ENCODE measurements at places on chromosomes 16 and 17. TPM values are rescaled to one million over a fixed set of nuclear protein-coding genes. Genes with fewer than 3 reads are reported as not detected.

DNA sequence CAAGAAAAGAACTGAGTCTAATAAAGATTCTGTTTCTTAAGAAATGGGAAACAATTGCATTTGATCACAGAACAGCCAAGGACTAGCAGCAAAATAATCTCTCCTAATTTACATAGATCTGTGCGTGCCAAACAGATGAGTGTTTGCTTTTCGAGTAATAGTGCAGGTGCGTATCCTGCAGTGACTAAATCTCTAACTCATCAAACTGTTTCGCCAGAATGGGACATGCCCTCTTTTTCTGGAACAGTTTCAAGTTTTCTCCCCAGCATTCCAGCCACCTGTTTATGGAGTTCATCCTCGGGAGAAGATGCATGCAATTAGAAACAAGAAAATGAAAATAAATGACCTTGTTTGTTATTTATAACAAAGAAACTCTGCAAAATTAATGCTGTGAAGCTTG, 5.7 kb upstream of the TOX3 start:
- H3K4me3 ChIP-seq = no peak overlapping the region
- DNase-seq = no peak
- no peaks in the 10 kb centered on the region for H3K36me3 ChIP-seq

GRCh38 chr17:48290378-48290777, 139.6 kb downstream of the SKAP1 start:
- H3K36me3 ChIP-seq = no peaks in the 10 kb centered on the region
- H3K4me1 ChIP-seq = no peaks in the 10 kb centered on the region
- no peaks in the 10 kb centered on the region for H3K27me3 ChIP-seq
- no peak for DNase-seq
- no peak overlapping the region for H3K4me3 ChIP-seq

GSG1L gene
- 0.91 TPM for total RNA-seq

EME1 gene
- total RNA-seq = 13.6 TPM

PITPNM3 gene
- total RNA-seq = 7.9 TPM

DNA sequence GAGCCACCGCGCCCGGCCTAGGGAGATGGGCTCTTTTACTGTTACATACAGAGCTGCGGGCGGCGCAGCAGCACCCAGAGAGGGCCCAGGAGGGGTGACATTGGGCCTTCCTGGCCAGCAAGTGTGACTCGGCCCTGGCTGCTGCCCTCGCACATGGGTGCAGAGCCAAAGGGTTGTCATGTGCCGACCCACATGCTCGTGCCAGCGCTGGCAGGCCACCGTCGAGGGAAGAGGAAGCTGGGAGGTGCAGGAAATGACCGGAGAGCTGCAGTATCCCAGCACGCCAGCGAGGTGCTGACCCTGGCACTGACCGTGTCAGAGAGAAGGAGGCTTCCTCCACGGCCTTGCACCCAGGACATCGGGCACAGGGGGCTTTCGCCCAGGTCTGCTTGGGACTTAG, 8.0 kb downstream of the ENDOV start:
- no peaks in the 10 kb centered on the region for H3K4me1 ChIP-seq
- H3K36me3 ChIP-seq = no peaks in the 10 kb centered on the region
- no peak for DNase-seq
- H3K27ac ChIP-seq = no peak overlapping the region

GRCh38 chr17:6488008-6488539, 43.8 kb downstream of the PIMREG start:
- no peak overlapping the region for H3K27ac ChIP-seq
- no peak for DNase-seq
- H3K27me3 ChIP-seq = no peaks in the 10 kb centered on the region
- no peaks in the 10 kb centered on the region for H3K4me1 ChIP-seq
- no peaks in the 10 kb centered on the region for H3K36me3 ChIP-seq
- H3K4me3 ChIP-seq = no peak overlapping the region

- no peak overlapping the region for H3K4me3 ChIP-seq
- H3K27me3 ChIP-seq = no peaks in the 10 kb centered on the region
- H3K36me3 ChIP-seq = no peaks in the 10 kb centered on the region
Observed at GRCh38 chr17:16013943-16014407, 14.4 kb downstream of the TTC19 start.

- peaks cover 8% of the 10 kb centered on the region for H3K4me1 ChIP-seq
- H3K27me3 ChIP-seq = peaks cover 52% of the 10 kb centered on the region
- peak overlapping the region; percentile 87 for H3K27ac ChIP-seq
- H3K4me3 ChIP-seq = peak overlapping the region; percentile 45
- DNase-seq = no peak
Observed at GRCh38 chr16:86512860-86513470, 2.6 kb downstream of the FOXF1 start.

DNA sequence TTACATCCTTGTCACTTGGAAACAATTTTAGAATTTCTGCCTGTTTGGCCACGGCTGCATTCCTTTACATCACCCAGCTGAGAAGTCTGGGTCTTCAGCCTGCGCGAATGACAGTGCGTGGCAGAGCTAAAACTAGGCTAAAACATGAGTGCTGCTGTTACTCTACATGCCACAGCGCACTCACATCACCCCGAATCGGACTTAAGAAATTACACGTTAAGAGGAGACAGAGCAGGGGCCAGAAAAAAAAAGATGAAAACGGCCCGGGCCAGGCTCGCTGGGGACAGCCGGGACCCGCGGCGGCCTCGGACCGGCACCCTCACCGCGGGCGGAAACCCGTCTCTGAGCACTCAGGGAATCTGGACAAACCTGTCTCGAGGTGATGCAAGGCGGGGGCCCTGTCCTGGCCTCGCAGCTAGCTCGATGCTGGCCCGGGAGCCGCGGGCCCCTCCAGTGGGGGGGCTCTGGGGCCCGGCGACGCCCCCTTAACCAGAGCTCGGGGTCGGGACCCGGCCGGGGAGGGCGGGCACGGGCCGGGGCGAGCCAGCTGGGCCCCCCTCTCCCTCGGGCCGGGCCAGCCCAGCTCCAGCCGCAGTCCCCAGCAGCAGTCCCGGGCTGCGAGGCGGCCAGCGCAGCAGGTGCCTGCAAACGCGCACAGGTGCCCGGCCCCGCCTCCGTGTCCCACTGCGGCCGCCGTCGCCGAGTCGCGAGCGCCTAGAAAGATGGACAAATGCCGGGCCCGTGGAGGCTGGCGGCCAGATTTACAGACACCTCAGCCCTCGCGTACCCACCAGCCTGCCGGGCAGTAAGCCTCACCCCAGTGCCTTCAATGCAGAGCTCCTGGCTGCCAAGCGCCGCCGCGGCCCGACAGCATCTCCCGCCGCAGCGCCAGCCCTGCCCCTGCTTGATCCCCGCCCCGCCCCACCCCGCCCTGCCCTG, at the start of gene AKTIP:
TSS of gene AKTIP (minus strand) at position 879 of the 939 bp plus-strand sequence. CDS start 2,950 bp downstream, outside the sequence.
- no peaks in the 10 kb centered on the region for H3K27me3 ChIP-seq
- peak within 1 kb of the TSS; percentile 89 for H3K4me3 ChIP-seq
- H3K36me3 ChIP-seq = no peaks in the 10 kb centered on the region
- peak; percentile 76 for DNase-seq
- H3K27ac ChIP-seq = peak within 1 kb of the TSS; percentile 96

DNA sequence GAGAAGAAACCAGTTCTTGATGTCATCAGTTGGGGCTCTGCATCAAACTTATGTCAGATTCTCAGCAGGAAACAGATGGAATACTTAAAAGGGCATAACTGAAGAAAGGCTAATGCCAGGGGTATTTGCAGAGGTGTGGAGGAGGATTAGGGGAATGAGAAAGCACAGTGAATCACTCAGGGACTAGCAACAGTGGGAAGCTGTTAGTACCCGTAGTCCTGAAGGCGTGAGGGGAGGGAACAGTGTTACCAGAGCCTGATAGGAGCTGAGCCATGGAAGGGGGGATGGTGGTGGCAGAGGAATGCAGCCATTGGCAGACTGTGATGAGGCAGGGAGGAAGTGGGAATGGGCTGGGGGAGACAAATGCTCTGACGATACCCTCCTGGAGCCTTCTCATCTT, 162.3 kb downstream of the UTP18 start:
- H3K4me3 ChIP-seq = no peak overlapping the region
- H3K27ac ChIP-seq = no peak overlapping the region
- no peaks in the 10 kb centered on the region for H3K27me3 ChIP-seq
- H3K36me3 ChIP-seq = no peaks in the 10 kb centered on the region

CCL7 gene
- total RNA-seq = not detected

GRCh38 chr16:78134944-78135619, 35.6 kb downstream of the WWOX start:
- H3K36me3 ChIP-seq = no peaks in the 10 kb centered on the region
- no peak overlapping the region for H3K4me3 ChIP-seq
- no peaks in the 10 kb centered on the region for H3K27me3 ChIP-seq
- DNase-seq = no peak

INCA1 gene
- total RNA-seq = 2.5 TPM

GRCh38 chr17:63446753-63447470, 806 bp upstream of the CYB561 start:
- H3K36me3 ChIP-seq = no peaks in the 10 kb centered on the region
- H3K4me3 ChIP-seq = peak overlapping the region; percentile 83
- no peaks in the 10 kb centered on the region for H3K27me3 ChIP-seq
- DNase-seq = peak; percentile 69
- H3K27ac ChIP-seq = peak overlapping the region; percentile 97
- peaks cover 14% of the 10 kb centered on the region for H3K4me1 ChIP-seq

GGA3 gene
- total RNA-seq = 18.9 TPM

DNA sequence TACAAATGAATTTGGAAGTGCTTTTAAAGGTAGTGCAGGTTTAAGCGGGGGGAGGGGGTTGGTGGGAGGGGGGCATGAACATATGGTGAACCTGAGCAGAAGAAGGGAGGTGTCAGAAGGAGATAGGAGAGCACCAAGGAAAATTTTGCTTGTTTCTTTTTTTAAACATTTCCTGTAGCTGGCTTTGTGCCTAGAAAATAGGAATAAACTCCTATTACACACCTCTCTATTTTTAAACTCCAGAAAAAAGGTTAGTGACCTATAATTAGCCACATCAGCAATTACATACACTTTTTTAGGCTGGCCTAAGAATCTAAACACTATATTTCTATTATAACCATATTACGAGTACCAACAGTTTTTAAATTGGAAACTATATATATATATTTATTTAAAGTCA, 159.1 kb downstream of the SKAP1 start:
- no peak for DNase-seq
- no peaks in the 10 kb centered on the region for H3K4me1 ChIP-seq
- no peak overlapping the region for H3K27ac ChIP-seq
- no peak overlapping the region for H3K4me3 ChIP-seq

DNA sequence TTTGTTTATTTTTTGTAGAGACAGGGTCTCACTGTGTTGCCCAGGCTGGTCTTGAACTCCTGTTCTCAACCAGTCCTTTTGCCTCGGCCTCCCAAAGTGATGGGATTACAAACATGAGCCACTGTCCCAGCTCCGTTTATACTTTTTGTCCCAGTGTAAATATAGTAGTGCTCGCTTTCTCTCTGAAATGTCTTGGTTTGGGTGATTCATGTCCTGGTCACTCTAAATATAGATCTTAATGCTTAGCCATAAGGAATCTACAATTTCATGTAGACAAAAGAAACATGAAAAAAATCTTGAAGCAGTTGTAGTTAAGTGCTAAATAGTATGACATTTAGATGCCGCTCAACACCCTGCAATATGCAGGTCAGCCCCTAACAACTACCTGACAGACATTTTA, 126.9 kb downstream of the KATNIP start:
- no peak overlapping the region for H3K4me3 ChIP-seq
- DNase-seq = no peak
- H3K4me1 ChIP-seq = no peaks in the 10 kb centered on the region
- no peak overlapping the region for H3K27ac ChIP-seq
- no peaks in the 10 kb centered on the region for H3K27me3 ChIP-seq
